ENCODE measurements at places on chromosomes 5 and 9.

DNA sequence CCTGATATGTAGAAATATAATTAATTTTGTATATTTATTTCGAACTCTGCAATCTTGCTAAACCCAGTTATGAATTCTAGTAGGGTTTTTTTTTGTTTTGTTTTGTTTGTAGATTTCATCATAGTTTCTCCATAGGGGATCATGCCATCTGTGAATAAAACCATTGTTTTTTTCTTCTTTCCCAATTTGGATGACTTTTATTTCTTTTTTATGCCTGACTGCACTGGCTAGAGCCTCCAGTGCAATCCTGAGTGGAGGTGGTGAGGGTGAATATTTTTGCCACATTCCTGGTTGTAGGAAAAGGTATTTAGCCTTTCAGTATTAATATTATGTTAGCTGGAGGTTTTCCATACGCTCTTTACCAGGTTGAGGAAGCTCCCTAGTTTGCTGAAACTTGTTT is 70.0 kb upstream of the GFPT2 start:
- DNase-seq = no peak

GRCh38 chr9:16236882-16237281 is 633.6 kb downstream of the BNC2 start:
- no peak for DNase-seq

DNA sequence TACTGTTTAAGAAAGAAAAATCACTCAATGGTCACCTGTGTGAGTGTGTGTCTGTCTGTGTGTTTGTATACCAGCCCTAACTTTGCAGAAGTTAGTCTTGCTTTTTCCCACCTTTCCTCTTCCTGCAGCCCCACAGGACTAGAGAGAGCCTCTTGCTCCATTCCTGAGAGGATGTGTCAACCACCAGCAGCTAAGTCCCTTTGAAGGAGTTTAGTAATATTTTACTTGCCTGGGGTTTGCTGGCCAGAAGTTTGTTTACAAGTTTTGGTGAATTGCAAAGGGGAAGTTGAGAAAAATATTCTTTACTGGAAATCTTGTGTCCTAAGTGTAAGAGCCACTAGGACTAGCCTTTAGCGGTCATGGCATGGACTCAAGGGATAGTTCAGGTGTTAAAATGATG is 316.2 kb downstream of the BRINP1 start:
- no peak for DNase-seq

DNA sequence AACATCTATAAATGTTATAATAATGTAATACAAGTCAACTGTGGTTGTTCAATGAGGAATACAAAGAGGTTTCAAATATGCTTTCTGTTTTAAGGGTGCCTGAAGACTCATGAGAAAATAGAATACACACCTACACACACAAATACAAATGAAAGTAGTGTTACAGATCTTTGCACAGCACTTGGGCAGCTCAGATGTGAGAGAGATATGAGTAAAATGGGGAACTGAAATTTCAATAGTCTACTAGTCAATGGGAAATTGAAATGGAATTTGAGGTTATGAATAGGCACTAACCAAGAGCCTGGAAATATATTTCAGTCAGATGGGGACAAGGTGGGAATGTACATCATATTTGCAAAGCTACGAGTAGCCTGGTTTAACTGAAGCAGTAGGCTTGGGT is 96.6 kb downstream of the ISL1 start:
- no peak for DNase-seq

- DNase-seq = no peak
Observed at GRCh38 chr5:114317751-114318150, 44.1 kb upstream of the KCNN2 start.

DNA sequence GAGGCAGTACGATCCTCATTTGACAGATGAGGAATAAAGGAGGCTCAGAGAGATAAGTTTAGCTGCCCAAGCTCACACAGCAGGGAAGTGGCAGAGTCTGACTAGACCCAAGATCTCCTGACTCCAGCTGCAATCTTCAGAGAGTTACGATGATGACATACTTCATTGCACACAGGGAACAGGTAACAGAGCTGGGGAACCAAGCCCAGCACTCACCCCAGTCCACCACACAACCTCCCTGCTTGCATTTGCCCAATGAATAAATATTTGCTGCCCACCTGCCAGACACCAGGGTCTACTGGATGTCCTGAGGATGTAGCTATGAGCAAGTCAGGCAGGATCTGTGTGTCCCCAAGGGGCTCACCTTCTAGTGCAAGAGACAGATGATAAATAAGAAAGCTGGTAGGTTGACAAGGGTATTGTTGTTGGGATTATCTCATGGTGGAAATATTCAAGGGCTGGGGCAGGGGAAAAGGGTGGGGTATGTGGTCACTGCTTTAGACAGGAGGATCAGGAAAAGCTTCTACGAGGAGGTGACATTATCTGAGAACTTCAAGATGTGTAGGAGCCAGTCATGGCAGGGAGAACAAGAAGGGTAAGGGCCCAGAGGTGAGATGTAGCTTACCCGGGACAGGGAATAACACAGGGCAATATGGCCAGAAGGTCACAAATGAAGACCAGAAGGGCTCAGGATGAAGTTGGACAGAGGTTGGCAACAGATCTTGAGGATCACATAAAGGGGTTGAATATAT is 28.6 kb upstream of the CPEB4 start:
- peak; percentile 40 for DNase-seq

DNA sequence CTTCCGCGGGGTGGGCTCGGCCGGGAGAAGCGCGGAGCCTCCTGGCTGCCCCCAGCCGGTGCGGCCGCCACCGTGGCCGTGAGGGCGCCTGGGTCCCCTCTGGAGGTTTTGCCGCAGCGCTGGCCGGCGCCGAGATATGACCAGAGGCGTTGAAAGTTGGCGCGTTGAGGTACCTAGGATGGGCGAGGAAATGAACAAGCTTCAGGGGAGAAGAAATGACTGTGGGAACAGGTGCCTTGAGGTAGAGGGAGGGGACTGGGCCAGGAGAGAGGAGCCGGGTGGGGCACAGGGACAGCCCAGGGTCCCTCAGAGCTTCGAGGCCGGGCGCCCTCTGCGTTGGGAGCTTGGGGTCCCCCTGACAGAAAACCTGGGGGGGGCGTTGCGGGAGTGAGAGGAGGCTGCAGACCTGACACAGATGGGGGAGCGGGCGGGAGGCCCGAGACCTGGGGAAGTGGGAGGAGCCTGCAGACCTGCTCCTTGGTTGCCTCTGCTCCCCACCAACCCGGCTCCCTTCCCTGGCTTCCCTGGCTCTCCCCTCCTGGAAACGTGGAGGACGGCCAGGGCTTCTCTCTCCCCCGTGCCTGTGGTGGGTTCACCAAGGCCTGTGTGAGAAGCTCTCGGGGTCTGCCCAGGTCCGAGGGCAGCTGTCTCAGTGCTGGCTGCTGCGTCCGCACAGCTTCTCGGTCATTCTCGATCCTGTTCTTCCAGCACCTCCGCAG is 14.2 kb downstream of the RABL6 start:
- no peak for DNase-seq

- peak; percentile 8 for DNase-seq
Observed at GRCh38 chr5:161105525-161105924, 253.5 kb upstream of the ATP10B start.

DNA sequence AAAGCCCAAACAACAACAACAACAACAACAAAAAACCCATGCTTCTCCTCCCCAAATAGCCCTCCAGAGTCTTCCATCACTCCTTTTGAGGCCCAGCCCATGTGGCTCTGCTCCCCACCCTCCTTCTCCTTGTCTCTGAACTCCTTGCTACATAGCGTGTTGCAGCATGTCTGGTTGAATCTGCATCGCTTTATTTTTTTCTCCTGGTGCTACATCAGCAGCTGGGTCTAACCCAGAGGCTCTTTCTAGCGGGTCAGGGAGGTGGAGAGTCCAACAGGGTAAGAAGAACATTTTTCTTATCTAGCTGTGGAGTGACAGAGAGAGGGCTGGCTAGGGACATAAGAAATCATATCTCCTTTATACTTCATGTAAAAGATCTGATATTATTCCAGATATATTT is 18.4 kb downstream of the NXNL2 start:
- DNase-seq = no peak

DNA sequence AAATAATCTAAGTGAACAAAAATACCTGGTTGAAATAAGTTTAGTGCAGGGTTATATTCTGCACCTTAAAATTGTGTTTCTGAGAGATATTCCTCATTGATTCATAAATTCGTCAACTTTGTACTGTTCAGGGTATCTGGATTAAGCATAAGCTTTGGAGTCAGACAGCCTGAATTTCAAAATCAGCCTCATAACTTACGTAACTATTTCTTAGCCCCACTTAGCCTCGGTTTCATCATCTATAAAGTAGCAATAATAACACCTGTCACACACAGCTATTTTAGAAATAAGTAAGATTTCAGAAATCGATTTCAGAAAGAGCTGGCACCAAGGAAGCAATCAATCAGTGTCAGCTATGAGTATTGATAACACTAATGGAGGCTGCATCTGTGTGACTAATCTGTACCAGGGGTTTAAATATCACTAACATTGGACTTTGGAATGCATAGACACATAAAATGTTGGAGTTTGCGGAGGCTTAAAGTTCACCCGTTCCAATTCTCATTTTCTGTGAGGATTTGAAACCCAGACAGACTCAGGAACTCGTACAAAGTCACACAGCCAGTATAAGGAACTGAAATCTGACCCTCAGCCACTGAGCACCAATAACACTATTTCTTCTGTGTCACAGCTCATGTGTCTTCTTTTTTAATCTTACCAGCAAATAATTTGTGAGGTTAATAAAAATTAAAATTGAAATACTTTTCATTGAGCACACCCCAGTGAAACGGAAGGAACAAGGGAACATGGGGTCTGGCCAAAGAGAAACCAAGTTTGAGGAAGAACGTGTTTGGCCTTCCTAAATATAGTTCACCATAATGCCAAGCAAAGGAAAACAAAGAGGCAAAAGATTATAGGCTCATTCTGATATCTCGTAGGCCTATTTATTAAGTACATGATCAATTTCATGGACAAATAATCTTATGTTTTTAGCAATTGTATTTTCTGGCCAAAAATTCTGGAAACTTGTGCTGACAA is 194.4 kb upstream of the PTGER4 start:
- DNase-seq = no peak

DNA sequence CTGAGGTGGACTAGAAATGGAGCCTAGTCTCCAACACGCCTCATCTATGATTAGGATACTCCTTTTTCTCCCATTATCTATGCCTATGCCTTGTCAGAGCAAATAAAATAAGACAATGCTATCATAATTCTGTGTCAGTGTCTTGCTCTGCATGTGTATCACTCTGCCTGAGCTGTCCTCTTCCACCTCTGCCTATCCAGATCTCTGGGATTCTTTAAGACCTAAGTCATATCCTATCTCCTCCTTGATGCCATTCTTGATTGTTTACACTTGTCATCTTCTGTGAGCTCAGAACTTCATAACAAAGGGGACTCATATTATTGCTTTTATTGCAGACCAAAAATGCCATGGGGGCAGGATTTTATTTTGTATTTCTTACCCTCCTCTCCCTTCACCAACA is 351.2 kb upstream of the C9orf72 start:
- DNase-seq = peak; percentile 30

DNA sequence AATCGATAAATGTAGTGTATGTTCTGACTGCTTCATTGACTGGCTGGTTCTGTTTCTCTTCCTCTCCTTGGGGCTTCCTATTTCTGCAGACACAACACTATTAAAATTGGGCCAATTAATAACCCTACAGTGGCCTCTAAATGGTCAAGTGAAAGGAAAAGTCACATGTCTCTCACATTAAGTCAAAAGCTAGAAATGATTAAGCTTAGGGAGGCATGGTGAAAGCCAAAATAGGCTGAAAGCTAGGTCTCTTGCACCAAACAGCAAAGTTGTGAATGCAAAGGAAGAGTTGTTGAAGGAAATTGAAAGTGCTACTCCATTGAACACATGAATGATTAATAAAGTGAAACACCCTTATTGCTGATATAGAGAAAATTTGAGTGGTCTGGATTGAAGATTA is 58.2 kb downstream of the CCNH start:
- no peak for DNase-seq

- no peak for DNase-seq
Observed at GRCh38 chr5:165258197-165258771, 1752.9 kb downstream of the MAT2B start.

- DNase-seq = no peak
Observed at GRCh38 chr9:134381671-134382516, 55.6 kb downstream of the RXRA start.

DNA sequence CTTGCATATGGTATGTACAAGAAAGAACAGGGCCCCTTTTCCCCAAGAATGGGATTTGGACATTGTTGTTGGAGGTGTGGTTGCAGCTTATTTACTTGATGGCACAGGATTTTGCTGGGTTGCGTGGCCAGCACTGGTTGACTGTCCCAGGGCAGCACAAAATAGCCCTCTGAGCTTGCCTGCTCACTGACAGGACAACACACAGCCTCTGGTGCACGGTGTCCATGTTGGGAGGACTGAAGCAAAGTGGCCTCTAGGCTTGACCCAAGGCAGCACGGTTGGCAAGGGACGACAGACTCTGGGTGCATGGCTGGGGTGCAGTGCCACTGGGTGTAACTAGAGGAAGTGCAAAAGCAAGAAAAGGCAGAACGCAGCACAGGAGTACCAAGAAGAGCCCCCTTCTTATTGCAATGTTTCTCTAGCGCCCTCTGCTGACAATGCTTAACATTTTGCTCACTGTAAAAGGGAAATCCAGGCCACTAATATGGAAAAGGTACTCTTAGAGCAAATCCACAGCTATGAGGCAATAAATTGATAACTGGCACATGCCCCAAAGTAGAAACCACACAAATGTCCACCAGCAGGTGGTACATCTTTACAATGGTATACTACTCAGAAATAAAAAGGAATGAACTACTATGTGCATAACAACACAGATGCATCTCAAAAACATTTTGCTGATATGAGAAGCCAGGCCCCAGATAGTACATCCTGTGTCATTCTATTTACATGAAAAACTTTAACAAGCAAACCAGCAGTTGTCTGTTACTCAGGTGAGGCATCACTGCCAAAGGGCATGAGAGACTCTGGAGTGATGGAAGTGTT is 47.4 kb upstream of the BARX1 start:
- DNase-seq = peak; percentile 42

DNA sequence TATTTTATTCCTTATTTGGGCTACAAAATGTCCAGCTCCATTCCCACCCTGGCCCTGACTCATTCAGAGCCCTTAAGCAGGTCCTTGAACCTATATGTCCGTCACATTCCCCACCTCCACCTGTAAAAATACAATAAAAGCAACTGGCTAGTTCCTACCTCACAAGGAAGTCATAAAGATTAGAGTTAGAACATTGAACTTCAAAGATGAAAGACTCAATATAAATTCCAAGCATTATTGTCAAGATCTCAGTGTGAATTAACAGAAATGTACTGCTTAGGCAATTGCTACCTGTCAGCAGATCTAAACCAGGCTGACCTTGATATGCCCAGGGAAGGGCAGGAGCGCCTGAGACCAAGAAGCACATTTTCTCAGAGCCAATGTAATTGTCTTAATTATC is 221.8 kb downstream of the ENC1 start:
- DNase-seq = no peak

GRCh38 chr9:86667307-86667706 is 280.0 kb downstream of the GAS1 start:
- DNase-seq = no peak
